ENCODE measurements at places on chromosomes 4 and X.

DNA sequence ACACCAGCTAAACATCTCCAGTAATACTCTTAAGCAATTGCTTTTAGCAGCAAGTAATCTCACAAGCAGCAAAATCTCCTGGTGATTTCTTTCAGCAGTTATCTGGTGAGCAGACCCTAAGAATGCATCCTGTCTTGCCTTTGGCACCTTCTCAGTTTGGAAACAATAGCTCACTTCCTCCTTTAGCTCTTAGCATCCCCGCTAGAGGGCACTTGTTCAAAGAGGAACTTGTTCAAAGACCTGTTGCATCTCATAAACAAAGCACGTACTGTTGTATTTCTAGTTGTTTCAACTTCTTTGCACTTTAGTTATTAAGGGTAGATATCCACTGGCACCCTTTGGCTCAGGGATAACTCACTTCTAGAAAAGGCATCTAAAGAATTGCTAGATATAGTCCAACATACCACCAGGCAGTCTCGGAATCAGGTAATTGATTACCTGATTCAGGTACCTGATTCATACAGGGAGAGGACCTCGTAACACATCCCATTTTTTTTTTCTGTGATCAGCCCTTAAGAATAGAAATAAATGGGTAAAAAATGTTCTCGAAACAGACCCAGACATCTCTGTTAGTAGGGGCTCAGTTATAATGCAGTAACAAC is 81.9 kb upstream of the QRFPR start:
- no peak for DNase-seq

DNA sequence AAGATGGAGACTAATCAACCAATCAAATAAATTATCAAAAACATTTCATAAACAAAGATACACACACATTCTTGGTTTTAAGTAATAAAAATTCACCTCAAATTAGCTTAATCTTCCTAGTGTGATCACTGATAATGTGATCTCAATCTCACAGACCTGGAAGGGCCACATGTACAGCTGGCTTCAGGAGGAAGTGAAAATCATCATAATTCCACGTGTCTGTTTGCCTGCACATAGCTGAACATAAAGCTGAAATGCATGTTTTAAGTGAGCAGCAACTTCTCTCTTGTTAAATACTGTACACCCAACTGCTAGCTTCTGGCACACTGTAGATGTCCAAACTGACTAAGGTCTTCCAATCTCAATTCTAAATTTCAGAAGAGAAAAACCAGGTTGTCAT is 53.8 kb downstream of the ARHGAP6 start:
- DNase-seq: no peak

- DNase-seq: no peak
Measured at GRCh38 chrX:9807355-9808182, 21.3 kb downstream of the SHROOM2 start.

DNA sequence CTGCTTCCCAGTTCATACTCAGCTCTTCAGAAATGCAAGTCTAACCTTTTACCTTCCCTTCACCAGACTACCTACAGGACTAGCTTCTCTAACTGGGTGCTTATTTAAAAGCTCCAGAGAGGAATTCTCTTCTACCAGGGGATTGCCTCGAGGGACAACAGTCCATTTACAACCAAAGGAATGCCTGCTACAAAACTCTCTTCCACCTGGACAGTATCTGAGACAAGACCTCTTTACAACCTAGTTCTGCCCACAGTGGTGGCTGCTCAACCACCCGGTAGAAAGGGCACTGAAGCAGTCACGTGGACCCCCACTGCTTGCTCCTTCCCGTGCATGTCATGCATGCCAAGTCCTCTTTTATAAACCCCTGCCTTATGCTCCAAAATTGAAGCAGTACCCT is 158.1 kb upstream of the ANXA10 start:
- no peak for DNase-seq

- no peak for DNase-seq
Measured at GRCh38 chr4:175661437-175661836, 150.6 kb downstream of the GPM6A start.

DNA sequence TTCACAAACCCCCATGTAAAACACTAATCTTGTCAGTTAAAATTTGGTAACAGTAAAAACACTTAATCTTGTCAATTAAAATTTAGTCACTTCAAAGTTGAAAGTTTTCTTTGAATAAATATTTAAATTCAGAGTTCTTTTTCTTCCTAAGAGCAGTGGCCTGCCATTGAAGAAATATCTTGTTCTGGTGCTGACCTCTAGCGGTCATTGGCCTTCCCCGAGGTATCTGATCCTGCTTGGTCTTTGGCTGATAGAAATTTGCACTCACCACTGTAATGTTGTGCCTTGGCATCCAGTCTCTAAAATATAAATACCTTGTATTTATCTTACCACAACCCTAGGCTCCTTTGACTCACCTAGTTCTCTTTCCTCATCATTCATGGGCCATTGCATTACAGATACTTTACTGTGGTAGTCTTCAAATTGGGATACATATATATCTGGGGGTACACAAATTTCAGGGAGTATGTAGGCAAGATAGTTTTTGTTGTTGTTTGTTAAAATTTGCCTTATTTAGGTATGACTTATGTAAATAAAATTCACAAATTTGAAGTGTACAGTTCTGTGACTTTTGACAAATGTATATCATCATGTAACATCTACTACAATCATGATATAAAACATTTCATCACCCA is 6.7 kb upstream of the ART3 start:
- peak; percentile 58 for DNase-seq

DNA sequence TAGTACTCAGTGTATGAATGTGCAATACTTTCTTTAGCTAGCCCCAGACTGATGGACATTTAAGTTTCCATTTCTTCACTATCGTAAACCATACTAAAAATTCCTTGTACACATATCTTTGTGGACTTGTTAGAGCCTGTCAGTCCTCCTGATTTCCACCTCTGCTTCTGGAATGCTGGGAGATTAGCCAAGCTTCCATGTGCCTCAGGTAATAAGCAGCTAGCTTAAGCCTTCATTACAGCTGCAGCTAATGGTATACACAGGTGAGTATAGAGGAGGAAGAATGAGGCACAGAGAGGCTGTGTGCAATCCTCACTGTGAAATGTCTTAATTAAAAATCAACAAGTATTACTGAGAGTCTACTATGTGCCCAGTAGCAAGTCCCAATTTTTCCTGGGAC is 9.8 kb downstream of the SMIM9 start:
- no peak for DNase-seq

GRCh38 chr4:68349279-68349648 is 626 bp downstream of the YTHDC1 start:
- no peak for DNase-seq

- no peak for DNase-seq
Measured at GRCh38 chr4:139839403-139840031, 173.9 kb downstream of the MGST2 start.

GRCh38 chr4:689723-690122 is 772 bp upstream of the SLC49A3 start:
- DNase-seq: no peak

GRCh38 chr4:173529477-173530325 is at the start of gene HAND2:
Gene HAND2 (minus strand): TSS chr4:173530229. CDS start chr4:173529289, 940 bp downstream.
- DNase-seq: no peak
